ENCODE measurements at places on chromosomes 5 and 9.

DNA sequence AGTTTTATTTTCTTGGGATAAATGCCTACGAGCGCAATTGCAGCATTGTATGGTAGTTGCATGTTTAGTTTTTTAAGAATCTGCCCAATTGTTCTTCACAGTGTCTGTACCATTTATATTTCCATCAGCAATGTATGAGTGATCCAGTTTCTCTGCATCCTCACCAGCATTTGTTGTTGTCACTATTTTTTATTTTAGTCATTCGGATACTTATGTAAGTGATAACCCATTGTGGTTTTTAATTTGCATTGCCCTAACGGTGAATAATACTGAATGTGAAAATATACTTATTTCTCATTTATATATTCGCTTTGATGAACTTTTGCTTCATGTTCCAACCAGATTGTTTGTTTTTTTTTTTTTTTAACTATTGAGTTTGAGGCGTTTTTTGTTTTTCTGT is 33.7 kb upstream of the PWWP2A start:
- DNase-seq, result no peak

DNA sequence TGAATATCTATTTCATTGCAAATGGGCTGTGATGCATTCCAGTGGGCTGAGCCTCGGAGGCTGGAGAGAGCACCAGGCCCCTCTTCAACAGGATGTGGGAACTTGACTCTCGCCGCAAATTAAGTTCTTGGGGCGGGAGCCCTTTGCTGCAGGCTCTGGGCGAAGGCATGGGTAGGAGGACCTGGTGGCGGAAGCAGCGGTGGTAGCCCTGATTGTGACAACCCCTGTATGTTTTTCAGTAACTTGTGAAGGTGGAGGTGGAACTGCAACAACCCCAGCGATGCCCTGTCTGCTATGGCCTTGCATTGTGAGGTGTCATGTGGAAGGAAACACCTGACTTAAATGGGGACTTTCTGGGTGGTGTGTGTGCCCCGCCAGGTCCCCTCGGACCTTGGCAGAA is 9.4 kb downstream of the FYB1 start:
- no peak for DNase-seq

GRCh38 chr5:163915481-163915961 is 410.1 kb downstream of the MAT2B start:
- DNase-seq, result no peak

GRCh38 chr9:70563431-70564204 is 149.2 kb upstream of the KLF9 start:
- DNase-seq, result no peak

GRCh38 chr5:31561946-31562345 is 29.8 kb downstream of the C5orf22 start:
- DNase-seq, result no peak

- no peak for DNase-seq
Measured at GRCh38 chr5:73229271-73229670, 56.3 kb downstream of the TMEM174 start.

DNA sequence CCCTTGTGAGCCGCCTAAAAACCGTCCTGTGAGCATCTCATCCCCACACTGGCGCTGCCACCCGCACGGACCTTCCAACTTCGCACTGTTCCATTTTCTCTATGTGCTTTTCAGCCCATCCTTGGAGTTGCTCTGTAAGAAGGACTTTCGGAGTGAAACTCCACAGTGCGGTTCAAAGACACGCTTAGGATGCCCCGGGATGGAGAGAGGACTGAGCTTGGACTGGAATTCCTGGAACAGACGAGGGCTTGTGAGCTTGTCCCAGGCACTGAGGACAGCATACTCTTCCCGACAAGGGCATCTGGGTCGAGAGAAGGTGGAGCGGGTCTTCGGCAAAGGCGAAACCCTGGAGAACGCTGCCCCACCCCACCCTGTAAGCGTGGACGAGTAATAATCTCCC is 187.8 kb downstream of the MEF2C start:
- DNase-seq, result no peak

GRCh38 chr5:169583101-169583423 is 511 bp upstream of the SPDL1 start:
- DNase-seq, result no peak

DNA sequence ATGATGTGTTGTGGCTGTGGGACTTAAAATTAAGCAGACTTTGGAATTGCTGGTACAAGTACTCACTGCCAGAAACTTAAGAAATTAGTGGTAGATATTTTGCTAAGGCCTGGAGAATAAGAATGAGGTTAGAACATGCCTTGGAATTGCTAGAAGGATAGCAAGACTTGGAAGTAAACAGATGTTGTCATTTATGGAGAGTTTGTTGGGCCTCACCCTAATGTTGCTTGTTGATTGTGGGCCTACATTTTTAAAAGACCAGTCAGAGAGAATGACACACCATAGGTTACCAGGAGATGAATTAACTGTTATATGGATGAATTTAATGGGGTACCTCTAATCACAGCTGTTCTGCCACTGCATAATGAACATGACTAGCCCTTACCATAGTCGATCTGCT is 120.1 kb upstream of the GAS1 start:
- no peak for DNase-seq

DNA sequence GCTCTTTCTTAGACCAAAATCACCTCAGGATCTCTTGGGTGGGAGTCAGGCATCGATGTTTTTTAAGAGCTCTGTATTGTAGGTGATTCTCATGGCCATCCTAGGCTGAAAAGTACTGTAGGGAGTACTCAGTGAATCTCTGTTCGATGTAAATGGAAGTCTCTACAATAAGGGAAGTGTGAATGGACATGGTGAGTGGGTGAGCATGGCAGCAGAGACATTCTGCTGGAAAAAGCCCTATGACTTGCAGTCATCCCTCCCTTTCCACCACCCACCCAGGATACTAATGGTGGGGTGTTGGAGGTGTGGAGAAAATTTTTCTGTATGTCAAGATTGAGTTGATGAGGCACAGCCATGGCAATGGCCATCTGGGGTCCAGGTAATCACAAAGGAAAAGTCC is 30.9 kb downstream of the ZNF366 start:
- no peak for DNase-seq

DNA sequence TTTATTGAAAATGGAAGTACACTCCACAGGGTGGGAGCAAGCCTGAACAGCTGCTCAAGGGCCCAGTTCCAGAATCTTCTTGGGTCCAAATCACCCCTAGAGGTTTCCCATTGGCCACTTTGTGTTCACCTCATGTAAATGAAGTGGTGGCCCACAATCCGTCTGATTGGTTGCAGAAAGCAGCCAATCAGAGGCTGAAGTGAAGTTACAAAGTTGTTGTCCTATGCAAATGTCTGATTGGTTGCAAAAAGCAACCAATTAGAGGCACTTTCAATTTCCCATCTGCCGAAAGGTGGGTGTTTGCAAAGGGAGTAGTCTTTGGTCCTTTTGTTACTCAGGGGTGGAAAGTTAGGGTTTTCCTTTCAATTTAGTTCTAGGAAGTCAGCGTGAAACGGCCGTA is 8.8 kb downstream of the TMEM171 start:
- no peak for DNase-seq

DNA sequence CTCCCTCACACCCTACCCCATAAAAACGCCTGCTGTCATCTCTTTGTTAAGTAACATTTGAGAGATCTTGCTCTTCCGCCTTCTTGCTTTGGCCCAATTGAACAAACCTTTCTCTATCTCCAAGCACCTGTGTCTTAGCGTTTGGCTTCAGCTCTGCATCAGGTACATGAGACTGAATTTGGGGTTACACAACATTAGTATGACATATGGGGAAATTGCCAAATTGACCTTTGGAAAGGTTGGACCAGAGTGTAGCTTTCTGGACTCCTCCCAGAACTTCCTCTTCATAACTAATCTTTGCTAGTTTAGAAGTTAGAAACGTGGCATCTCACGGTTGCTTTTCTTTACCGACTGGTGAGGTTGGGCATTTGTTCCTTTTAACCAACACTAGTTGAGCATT is 3.5 kb upstream of the EXOSC3 start:
- no peak for DNase-seq

- DNase-seq, result no peak
Measured at GRCh38 chr9:2599896-2600295, 21.7 kb upstream of the VLDLR start.

GRCh38 chr5:154370813-154371212 is 75.0 kb upstream of the SAP30L start:
- no peak for DNase-seq

- DNase-seq, result peak; percentile 61
Measured at GRCh38 chr5:101929628-101930027, 366.5 kb downstream of the SLCO4C1 start.

DNA sequence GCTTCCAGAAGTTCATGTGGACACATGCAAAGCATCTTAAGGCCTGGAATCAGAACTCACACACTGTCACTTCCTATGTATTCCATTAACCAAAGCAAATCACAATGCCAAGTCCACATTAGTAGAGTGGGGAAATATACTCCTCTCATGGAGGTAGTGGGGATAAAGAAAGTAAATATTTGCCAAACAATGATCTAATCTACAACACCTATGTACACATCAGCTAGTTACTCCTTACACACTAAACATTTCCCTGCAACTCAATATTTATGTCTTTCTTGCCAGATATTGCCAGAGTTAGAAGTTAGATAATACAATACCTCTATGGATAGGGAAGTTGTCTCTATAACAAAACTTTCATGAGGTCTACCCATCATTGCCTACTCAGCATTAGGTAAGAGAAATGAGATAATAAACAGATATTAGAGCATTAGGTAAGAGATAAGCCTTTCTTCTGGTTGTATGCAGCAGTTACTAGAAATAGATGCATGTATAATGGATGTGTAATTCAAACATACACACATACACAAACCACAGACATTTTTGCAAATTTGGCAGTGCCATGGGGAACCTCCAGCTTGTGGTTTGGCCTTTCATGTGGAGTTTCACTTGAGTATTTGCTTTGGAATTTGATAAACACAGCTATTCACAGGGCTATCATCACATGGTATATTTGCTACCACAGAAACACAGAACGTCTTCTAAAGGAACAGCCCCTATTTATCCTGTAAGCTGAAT is 196.5 kb downstream of the TLE1 start:
- no peak for DNase-seq

DNA sequence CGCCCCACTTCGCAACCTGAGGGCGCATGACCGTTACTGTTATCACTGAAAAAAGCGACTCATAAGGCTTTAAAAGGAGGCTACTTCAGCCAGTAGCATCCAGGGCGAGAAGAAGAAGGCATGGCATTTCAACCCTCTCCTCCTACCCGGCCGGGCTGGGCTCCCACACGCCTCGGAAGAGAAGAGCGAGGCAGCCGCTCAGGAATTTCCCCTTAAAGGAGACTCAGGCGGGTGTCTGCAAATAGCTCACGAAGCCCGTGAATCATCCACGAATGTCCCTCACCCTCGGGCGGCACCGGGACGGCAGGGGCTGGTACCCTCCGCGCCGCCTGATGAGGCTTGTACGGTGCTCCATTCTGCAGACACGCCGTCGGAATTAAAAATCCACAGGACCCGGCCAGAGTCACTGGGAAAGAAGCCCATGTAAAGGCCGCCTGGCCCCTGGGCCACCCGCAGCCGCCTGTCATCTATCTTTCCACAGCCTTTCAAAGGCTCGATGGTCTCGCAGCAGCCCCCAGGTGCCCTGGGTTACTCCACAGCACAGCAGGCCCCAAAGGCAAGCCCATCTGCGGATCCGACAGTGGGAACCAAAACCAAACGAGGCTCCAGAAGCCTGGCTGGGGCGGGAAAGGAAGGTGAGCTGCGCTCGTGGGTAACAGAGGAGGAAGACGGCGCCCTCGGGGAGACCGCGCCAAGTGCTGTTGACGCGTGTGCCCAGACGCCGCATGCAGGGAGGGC is 11.8 kb downstream of the SLC12A7 start:
- no peak for DNase-seq

- no peak for DNase-seq
Measured at GRCh38 chr5:87776785-87777184, 364.1 kb upstream of the CCNH start.

DNA sequence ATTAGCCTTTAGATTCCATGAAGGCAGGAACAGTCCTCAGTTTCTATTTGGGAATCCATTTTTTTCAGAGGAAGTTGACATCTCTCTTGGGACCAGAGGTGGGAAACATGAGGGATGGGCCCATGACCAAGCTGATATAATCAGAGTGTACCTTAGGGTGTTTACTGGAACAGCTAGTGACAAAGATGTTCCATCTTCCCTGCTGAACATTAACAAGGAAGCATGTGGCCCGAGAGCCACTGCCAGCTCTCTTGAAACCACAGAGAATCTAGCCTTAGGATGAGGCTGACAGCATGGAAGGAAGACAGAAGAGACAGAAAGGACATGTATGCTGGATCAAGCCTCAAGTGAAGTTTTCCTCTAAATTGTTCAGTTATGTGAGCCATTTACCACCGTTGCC is 16.0 kb downstream of the AQP3 start:
- no peak for DNase-seq

DNA sequence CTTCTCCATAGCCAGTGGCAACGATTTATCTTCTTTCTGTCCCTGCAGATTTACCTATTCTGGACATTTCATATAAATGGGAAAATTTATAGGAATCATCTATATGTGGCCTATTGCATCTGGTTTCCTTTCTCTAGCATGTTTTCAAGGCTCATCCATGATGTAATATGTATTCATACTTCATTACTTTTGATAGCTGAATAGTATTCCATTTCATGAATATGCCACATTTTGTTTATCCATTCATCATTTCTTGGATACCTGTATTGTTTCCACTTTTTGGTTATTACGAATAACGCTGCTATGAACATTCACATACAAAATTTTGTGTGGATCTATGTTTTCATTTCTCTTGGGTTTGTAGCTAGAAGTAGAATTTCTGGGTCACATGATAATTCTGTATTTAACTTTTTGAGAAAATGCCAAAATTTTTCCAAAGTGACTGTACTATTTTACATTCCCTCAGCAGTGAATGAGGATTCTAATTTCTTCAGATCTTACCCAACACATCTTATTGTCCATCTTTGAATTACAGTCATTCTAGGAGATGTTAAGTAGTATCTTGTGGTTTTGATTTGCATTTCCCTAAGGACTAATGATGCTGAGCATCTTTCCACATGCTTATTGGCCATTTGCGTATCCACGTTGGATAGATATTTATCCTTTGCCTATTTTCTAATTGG is 3.6 kb downstream of the IARS1 start:
- DNase-seq, result no peak

DNA sequence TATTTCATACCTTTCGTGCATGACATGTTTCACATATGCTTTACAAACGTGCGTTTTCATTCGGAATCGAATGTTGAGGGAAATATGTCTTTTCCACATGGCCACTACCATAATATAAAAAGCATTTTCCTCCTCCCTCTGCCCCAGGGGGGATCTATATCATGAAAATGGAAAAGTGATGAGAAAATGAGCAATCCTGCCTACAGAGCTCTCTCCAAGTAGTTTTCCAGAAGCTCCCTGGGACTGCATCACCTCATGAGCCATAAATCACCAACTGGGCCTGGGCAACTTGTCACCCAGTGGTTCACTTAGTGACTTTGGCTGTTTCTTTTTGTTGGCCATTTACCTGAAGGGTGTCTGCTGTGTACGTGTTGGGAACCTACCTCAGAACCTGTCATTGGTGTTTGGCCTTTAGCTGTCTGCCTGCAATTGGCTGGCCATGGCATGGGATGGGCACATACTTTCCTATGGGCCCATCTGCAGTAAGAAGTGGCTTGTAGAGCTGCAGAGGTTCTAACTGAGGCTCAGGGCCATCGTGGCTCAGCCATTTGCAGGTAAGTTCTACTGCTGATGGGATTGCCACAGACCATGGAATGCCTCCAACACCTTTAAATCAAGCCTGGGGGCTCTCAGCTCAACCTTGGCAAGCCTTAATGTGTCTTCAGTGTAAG is 9.5 kb upstream of the TIFAB start:
- no peak for DNase-seq

GRCh38 chr5:78964889-78965288 is 20.2 kb downstream of the ARSB start:
- DNase-seq, result peak; percentile 34

- DNase-seq, result no peak
Measured at GRCh38 chr9:111926421-111926875, 29.8 kb downstream of the UGCG start.

GRCh38 chr9:114280636-114281472 is 42.0 kb upstream of the ORM1 start:
- DNase-seq, result no peak
